ENCODE measurements at places on chromosomes 11 and 22.

DNA sequence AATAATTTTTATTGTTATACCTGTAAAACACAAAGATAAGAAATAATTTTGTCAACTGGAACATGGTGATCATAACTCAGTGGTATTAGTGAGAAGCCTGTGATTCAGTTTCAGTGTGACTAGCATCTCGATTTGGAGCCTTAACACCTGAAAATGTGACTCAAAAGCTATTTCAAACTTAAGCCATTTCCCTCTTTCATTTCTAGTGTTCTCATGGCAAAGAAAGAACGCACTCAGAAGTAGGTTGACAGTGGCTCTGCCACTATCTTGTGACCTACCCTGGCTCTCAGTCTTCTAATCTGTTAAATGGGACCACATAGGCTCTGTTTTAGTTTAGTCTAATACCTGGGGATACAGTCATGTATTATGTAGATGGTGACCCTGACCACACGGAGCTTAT is 62.7 kb downstream of the ISX start:
- no peak for DNase-seq

GRCh38 chr22:17707526-17707925 is 66.7 kb downstream of the BID start:
- no peak for DNase-seq

DNA sequence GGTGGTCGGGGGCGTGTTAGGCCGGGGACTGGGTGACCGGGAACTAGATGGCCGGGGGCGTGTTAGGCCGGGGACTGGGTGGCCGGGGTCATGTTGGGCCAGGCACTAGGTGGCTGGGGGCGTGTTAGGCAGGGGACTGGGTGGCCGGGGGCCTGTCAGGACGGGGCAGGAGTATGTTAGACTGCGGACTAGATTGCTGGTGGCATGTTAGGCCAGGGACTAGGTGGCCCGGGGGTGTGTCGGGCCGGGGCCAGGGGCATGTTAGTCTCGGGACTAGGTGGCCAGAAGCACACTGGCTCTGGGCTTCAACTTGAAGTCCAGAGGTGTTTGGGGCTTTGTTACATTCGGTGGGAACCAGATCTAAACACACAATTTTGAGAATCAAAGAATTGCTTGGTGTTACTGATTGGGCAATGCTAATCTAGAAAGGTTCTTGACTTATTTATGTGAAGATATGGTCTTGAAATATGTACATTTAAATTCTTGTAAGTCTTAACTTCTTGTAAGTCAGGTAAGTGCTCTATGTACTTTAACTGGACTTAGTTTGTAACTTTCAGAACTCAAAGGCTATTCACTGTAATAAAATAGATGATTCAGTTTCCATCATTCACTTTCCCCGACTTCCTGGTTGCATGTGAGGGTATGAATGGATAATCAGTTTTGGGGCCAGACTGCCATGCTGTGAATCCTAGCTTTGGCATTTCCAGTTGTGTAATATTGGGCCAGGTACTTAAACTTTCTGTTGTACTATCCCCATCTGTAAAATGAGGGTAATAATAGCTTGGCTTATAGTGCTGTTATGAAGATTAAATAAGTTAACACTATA is 1.1 kb downstream of the EXT2 start:
- no peak for DNase-seq

GRCh38 chr11:10864688-10865087 is 6.8 kb upstream of the ZBED5 start:
- no peak for DNase-seq

DNA sequence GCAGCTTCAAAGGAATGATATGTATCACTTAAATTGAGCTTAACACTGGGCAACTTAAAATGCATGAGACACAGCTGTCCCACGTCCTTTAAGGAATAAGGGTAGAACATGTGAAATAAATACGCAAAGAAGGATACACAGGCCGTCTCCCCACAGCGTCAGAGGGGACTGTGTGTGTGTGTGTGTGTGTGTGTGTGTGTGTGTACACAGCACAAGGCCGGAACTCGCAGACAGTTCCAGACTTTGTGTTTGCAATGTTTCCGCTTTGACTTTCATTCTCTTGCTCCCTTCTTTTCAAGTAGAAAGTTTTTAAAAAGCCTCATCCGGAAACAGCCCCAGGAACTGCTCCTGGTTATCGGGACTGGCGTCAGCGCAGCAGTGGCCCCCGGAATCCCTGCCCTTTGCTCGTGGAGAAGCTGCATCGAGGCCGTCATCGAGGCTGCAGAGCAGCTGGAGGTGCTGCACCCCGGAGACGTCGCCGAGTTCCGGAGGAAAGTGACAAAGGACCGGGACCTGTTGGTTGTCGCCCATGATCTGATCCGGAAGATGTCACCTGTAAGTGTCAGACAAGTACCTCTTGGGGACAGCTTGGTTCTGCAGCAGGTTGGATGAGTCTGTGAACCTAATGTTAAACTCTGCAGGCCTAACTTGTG is 13.3 kb downstream of the FAM118A start:
- no peak for DNase-seq

- DNase-seq, result no peak
These were observed 78.8 kb downstream of the ST3GAL4 start for GRCh38 chr11:126433989-126434949.

GRCh38 chr11:69411257-69411924 is 70.1 kb upstream of the LINC01488 start:
- no peak for DNase-seq

GRCh38 chr11:57776577-57777210 is 15.1 kb downstream of the CTNND1 start:
- DNase-seq, result no peak

DNA sequence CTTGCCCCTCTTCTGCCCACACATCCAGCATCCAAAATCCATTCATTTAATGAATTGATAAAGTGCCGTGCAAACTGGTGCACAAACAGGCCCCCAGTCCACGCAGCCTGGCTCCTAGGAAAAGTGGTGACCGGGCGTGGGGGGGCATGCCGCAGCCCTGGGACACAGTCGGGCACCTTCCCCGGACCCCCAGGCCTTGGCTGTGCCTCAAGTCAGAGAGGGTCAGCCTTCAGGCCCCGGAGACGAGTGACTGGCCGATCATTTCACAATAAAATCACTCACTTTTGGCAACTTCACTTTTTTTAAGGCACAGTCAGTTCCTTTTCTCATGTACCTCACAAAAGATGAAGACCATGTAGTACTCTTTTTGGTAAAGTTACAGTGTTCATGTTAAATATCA is 8.0 kb downstream of the CDPF1 start:
- DNase-seq, result no peak

- no peak for DNase-seq
These were observed 312.3 kb downstream of the MN1 start for GRCh38 chr22:27489178-27489675.

- DNase-seq, result no peak
These were observed 23.8 kb downstream of the FADS2 start for GRCh38 chr11:61851900-61852295.

DNA sequence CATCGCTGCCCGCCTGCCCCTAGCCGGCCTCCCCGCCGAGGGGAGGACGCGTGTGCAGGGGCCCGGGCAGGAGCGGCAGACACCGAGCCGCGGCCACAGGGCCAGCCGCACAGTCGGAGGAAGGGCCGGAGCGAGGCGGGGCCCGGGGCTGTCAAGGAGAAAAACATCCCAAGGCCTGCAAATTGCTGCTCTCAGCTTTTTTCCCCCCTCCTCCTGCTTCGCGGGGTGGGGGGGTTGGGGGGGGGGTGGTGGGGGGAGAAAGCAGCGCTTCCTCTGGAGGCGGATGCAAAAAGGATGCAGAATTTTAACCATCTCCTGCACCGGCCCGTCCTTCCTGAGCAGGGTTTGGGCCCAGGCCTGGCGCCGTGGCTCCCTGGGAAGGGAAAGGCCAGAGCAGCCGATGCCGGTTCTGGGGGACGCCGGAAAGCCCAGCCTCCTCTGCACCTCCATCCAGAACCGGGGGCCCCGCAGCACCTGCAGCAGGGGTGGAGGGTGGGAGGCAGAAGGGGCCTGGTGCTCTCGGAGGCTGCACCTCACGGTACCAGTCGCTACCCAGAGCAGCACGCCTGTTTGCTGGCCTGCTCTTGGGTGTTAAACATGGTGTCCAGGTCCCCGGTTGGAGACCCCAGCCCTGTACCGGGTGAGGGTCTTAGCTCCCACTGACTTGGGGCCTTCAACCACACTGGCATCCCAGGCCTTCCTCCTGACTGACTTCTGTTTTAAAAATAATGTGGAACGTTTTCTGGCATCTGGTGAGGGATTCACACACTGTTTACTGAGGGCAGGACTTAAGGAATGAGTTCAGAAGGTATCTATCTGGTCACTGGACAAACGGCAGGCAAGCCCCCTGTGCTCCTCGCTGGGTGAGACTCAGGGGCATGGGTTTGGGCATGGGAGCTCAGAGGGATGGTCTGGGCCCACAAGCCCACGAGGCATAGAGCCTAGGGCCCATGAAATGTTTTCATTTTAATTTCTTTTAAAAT is 77.4 kb upstream of the WNT7B start:
- no peak for DNase-seq

GRCh38 chr22:42632096-42632495 is 8.3 kb downstream of the ATP5MGL start:
- no peak for DNase-seq

GRCh38 chr11:135033540-135033939 is 621.5 kb upstream of the B3GAT1 start:
- DNase-seq, result no peak
